NCI-H187 (cell line): ENCODE measurements at places on chromosomes 11 and 22.

DNA sequence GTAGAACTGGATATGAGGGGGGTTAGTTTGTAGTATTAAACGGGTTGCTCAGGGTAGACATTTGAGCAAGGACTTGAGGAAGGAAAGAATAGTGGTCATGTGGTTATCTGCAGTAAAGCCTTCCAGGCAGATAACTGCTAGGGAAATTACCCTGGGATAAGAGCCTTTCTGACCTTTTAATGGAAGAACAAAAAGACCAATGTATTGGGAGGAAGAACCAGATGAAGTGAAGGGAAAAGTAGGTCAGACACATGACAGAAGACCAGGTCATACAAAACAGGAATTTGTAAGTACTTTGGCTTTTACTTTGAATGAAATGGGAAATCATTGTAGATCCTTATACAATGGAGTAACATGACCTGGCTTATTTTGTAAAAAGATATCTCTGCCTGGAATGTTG, 241.9 kb upstream of the CTSC start:
- DNase-seq: no peak

GRCh38 chr11:67516806-67517205, 6.4 kb downstream of the CABP2 start:
- no peak for DNase-seq

DNA sequence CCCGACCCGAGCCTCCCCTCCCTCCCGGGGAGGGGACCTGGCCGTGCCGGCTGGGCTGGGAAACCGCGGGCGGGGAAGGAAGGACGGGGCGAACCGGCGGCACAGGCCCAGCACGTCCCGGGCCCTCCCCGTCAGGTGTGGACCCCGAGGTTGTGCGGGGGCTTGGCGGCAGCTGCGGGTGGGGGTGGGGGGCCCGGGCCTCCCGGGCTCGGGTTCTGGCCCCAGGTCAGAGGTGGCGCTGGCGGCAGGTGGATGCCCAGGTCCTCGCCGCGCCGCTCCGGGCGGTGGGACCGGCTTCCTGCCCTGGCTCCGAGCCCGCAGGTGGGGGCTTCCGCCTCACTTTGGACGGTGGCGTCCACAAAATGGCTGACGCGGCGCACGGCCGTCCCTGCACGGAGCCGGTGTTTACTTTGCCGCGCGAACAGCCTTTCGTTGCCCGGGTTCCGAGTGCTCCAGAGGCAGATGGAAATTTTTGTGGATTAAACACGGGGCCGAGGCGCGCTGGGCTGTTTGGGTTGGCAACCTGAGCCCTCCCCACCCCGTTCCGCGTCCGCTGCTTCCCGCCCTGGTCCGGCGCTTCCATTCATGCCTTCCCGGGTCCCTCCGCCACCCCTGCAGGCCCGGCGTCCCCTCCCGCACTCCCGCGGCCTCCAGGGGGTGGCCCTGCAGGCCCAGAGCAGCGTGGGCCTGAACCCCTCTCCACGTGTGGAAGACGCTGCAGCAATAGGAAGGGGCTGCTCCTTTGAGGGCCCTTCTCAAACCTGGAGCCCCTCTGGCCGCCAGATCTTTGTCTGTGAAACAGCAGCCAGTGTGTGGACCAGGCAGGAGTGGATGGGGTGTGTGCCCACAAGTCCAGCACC, 92.0 kb upstream of the KCNQ1OT1 start:
- DNase-seq: no peak

DNA sequence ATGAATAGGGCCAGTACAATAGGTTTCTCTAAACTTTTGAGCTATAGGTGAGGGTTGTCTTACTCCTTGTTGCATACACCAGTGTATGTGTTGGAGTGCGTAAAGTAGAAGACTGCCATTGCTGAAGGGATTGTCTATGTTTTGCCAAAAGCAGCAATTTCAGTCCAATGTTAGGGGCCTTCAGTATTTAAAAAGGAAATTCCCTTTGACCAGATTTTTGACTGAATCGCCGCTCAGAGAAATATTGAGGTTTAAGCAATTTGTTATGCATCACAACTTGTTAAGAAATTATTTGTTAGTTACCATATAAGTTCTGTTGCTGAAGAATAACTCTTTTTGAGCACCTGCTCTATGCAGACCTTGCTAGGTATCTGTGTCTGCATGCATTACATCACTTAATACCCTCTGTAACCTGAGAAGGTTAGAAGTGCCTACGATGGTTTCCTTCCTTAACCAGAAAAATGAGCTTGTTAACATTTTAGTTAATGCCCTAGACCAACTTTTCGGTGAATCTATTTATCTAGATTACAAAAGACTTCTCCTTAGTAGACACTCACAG, 33.9 kb downstream of the MMP20 start:
- no peak for DNase-seq

DNA sequence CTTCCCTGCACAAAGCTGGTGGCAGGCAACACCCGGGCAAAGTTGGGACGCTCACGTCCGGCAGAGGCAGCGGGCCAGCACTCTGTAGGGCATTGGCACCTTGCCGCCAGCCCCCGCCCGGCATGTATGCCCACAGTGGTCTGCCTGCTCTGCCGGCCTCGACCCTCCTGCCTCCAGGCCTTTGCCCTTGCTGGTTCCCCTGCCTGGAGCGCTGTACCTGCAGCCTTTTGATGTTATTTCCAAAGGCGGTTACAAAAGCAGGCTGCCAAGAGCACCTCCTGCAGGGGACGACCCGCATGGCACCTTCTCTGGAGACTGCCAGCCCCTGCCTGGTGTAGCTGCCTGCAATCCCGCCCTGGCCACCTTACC, 56.5 kb upstream of the SHISAL1 start:
- no peak for DNase-seq
